ENCODE measurements at places on chromosomes 4 and X. TPM values are rescaled to one million over a fixed set of nuclear protein-coding genes. Genes with fewer than 3 reads are reported as not detected.

LIMCH1 gene
- 20.3 TPM for total RNA-seq

CT55 gene
- not detected for total RNA-seq

PAK3 gene
- 4.0 TPM for total RNA-seq

GPC4 gene
- total RNA-seq, result 0.85 TPM

GABRB1 gene
- total RNA-seq, result 3.1 TPM

FRG2 gene
- not detected for total RNA-seq

BEND2 gene
- total RNA-seq, result not detected

TRPC5OS gene
- not detected for total RNA-seq

FREM3 gene
- under 0.01 TPM for total RNA-seq

XAGE3 gene
- total RNA-seq, result not detected

PRICKLE3 gene
- total RNA-seq, result 6.2 TPM

C4orf51 gene
- total RNA-seq, result not detected
